ENCODE measurements at places on chromosomes 7 and 10.

- DNase-seq, result no peak
Observed at GRCh38 chr7:33530664-33531063, 374.7 kb upstream of the BMPER start.

DNA sequence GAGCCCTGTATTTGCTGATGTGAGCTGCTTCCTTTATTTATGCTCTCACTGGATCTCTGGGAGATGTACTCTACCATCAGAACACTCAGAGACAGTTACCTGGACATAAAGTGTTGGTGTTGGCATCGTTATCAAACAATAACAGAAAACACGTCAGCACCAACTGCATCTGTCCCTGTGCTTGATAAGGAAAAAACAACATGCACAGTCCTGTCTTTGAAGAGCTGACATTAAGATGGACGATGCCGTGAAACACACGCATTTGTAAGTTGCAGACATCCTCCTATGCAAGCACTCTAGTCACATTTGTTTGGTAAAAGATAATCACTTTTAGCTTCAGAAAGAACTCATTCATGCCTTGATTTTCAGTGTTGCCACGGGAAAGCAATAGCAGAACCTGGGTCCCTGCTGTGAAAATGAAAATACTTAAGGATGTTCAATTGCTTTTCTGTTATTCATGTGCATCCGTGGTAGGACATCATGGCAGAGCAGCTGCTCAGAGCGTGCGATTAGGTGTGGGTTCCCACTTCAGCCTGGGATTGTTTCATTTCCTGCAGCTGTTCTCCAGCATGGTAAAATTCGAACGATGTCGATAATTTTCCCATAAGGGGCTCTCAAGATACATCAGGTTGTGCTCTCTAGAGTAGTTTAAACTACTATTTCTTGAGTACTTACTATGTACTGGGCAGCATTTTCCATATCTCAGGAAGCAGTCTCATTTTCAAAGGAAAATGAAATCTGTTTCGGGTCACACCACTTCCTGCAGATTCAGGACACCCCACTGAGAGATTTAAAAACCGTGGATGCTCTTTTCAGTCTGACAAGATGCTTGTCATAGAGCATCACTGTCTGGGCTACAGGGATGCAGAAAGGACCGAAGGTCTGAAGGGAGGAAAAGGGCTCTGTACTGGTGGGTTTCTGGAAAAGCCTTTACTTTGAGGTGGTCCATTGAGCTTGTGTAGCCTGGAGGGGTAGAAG is 248.7 kb downstream of the CAMK1D start:
- no peak for DNase-seq

DNA sequence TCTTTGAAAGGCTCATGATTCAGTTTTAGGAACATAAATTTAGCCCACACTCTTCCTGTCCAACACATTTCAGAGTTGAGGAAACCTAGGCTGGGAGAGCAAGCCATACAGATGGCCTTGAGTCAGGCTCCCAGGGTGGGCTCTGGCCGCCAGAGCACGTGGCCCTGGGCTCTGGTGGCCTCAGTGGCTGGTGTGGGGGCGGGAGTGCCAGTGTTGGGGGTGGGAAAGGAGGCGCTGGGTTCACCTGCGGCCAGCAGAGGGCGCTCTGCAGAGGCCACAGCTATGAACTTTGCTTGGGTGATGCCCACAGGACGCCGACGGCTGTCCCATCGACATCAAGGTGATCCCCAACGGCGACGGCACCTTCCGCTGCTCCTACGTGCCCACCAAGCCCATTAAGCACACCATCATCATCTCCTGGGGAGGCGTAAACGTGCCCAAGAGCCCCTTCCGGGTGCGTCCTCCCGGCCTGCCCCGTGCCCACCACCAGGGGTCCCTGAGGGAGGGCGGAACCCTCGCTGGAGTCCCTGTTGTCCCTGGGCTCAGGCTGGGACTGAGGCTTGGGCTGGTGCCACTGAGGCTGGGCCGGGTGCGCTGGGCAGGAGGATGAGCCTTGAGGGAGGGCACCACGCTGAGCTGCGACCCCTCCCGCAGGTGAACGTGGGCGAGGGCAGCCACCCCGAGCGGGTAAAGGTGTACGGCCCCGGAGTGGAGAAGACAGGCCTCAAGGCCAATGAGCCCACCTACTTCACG is 11.9 kb downstream of the FLNC start:
- peak; percentile 58 for DNase-seq

- peak; percentile 81 for DNase-seq
Observed at GRCh38 chr10:103696411-103697145, 158.8 kb downstream of the SH3PXD2A start.

DNA sequence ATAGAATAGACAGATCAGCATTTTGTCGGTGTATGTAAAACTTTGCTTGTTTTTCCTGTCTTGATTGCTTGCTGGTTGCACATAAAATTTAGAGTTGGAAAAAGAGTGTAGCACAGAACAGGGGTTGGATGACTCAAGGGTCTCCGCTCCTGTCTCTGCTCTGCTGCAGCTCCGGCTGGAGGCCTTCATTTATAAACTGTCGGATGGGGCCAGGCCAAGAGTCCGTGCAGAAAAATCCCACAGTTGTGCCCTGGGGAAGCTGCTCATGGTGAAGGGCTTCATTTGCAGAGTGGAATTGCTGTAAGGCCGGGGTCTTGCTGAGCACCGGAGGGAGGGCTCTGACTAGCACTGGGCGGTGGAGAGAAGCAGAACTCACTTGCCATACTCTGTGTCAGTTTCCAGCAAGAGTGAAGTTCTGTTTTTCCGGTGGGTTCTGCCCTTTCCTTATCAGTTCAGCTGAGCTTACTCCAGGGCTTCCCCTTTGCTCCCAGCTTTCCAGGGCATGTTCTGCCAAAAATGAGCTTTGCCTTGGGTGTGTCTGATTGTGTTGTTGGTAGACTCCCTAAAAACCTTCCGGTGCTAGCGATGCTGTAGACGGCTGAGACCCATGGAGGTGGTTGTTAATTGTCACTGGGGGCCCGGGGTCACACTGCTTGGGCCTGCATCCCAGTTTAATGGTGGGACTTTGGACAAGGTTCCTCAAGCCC is 67.2 kb downstream of the CAMK1D start:
- DNase-seq, result no peak

- DNase-seq, result peak; percentile 23
Observed at GRCh38 chr7:150942001-150942590, 36.0 kb downstream of the KCNH2 start.

GRCh38 chr7:108839076-108839475 is 269.4 kb downstream of the DNAJB9 start:
- no peak for DNase-seq

- no peak for DNase-seq
Observed at GRCh38 chr7:91235211-91235832, 28.9 kb upstream of the FZD1 start.

DNA sequence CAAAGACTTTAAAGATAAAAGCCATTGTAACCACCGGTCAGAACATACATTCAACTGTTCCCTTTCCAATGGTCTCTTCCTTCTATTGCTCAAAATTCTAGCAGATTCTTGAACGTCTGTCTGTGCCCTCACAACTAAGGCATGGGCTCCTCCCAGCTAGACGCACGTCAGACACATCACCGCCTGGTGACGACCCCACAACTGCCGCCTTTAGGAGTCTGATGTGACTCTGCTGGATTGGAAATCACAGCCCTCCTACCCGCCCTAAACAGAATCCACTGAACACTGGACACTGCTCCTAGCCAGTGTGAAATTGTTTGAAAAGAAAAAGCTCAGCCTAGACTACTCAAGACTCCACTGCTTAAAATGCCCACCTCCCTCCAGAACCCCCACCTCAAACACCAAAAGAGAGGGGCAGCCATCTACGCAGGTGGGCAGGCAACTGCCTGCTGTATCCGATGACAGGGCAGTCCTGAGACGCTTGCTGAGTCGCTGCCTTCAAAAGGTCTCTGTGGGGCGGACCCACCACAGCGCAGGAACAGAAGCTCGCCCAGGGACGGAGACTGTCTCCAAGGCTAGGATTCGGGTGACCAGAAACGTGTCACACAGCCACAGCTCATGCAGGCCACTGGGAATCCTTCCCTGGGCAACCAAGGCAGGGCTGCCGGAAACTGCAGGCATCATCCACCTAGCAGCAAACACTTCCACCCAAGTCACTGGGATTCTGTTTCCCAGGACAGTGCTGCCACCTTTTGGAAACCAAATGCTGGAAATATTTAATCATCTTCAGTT is 34.7 kb downstream of the GSDME start:
- no peak for DNase-seq

GRCh38 chr10:110398419-110399105 is 93.8 kb upstream of the SMNDC1 start:
- no peak for DNase-seq

GRCh38 chr7:132785870-132786269 is 209.6 kb upstream of the PLXNA4 start:
- no peak for DNase-seq

- no peak for DNase-seq
Observed at GRCh38 chr10:33975481-33975880, 641.0 kb upstream of the NRP1 start.

GRCh38 chr10:26057466-26057865 is 123.4 kb downstream of the MYO3A start:
- no peak for DNase-seq

- DNase-seq, result no peak
Observed at GRCh38 chr7:19026888-19027287, 90.5 kb downstream of the TWIST1 start.

- no peak for DNase-seq
Observed at GRCh38 chr7:83469491-83469890, 179.4 kb downstream of the SEMA3E start.

DNA sequence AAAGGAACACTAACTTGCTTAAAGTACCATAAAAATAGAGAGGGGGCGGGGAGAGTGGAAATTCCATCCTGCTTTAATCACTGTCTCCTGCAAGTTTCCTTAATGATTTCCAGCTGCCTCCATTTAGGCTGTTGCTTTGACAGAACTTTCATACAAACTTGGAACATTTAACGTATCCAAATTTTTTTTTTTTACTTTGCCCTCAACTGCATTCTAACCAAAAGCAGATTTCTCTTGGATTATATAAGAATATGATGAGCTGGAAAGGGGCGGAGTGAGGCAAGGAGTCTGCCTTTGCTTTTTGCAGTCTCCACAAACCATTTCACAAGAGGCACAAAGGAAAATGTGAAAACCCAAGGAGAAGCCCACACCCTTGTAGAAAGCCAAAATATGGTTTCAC is 46.6 kb upstream of the COL1A2 start:
- DNase-seq, result no peak

- no peak for DNase-seq
Observed at GRCh38 chr7:155371884-155372781, 74.5 kb downstream of the INSIG1 start.

DNA sequence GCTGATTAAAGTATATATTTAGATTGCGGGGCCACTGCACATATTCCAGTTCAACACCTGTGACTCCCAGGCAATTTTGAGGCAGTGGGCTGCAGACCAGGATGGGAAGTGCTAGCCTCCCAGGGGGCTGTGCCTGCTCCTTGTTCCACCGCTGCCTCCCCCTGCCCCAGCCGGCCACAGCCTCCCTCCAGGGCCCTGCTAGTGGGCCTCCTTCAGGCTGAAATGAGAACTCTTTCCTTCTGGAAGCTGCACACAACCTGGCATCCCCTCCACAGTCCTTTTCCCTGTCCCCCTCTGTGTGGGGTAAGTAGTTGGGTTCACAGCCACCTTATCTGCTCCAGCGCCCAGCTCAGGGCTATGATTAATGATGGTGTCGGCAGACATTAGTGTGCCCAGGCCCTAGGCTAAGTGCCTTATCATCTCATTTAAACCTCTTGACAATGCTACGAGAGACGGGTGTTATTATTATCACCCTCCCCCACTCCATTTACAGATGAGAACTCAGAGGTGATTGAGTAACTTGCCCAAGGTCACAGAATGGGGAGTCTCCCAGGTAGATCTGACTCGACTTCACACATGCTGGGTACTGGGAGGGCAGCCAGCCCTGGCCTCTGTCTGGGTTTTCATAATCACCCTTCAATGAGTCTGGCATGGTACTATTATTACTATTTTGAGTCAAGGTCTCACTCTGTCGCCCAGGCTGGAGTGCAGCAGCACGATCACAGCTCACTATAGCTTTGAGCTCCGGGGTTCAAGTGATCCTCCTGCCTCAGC is 10.8 kb upstream of the SFRP5 start:
- no peak for DNase-seq

GRCh38 chr7:87870471-87870870 is 5.7 kb downstream of the SLC25A40 start:
- no peak for DNase-seq

DNA sequence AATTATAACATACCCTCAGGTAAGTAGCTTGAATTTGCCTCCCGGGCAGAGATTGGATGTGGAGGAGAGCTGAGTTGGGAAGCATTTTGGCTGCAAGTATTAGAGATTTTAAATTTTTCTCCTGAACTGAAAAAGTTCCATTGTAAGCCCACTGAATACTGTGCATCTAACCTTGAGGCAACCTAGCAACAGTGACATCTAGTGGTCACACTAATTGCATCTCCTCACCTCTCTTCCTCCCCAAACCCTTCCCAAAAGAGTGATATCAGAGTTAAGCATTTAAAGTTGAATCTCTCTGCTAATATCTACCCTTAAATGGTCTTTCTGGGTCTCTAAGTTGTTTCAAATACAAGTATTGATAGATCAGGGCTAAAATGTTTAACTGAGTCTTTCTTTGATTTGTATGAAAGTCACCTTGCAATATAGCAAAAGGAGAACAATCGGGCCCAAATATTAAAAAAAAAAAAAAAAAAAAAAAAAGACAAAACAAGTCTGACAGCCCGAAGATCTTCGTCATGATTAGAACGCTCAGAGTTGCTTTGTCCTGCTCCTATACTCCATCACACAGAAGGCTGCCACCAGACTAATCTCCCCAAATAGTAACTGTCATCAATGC is 40.4 kb upstream of the DLX5 start:
- no peak for DNase-seq

DNA sequence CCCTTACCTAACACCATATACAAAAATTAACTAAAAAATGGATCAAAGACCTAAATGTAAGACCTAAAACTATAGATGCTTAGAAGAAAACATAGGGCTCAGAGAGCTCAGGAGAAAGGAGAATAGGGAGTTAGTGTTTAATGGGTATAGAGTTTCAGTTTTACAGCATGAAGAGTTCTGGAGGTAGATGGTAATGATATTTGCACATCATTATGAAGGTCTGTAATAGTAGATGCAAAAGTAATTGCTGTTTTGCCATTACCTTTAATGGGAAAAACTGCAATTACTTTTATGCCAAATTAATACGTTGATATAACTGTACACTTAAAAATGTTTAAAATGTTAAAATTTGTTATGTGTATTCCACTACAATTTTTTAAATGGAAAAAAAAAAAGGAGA is 39.2 kb upstream of the NANOS1 start:
- no peak for DNase-seq

- no peak for DNase-seq
Observed at GRCh38 chr7:43760861-43761260, 2.4 kb downstream of the BLVRA start.

- no peak for DNase-seq
Observed at GRCh38 chr7:48087349-48087748, 1.7 kb upstream of the UPP1 start.

- no peak for DNase-seq
Observed at GRCh38 chr10:79238158-79238520, 109.1 kb upstream of the PPIF start.

- no peak for DNase-seq
Observed at GRCh38 chr7:37784015-37784414, 64.4 kb upstream of the NME8 start.
